NCI-H1930 (cell line): ENCODE measurements at places on chromosomes 13 and 19.

DNA sequence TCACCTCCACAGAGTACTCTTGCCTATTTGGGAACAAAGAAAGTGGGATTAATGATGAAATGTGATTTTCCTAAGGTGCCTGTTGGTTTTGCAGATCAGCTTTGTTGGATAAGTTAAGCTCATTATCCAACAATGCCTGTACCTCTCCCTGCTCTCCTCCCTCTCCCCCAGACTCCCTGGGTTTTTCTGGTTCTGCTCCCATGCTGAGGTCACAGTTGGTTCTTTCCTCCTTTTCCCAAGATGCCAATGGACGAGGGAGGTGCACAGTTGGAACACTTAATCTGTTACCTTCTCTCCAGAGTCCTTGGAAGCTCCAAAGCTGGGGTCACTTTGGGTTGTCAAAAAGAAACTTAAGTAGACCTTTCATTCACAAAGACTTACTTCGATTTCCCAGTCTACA is 1.6 kb downstream of the OXGR1 start:
- no peak for DNase-seq

DNA sequence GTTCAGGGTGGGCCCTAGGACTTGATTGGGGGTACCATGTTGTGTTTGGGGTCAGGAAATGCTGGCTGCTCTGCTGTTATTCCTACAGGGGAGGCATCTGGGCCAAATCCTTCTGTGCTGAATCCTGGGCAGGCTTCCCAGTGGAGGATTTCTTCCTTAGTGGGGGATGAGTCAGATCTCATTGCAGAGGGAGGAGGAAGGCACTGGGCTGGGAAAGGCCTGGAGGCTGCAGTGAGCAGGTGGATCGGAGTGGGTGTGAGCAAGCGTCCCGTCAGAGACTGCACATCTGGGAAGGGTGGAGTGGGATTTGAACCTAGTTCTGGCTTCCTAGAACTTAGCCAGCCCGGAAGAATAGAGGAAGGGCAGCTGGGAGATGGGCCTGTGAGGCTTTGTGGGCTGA is 11.5 kb downstream of the CCDC124 start:
- no peak for DNase-seq

- no peak for DNase-seq
Measured at GRCh38 chr19:5139583-5140325, 170.8 kb downstream of the KDM4B start.

GRCh38 chr13:99897076-99897440 is 74.5 kb downstream of the ZIC5 start:
- DNase-seq: no peak

DNA sequence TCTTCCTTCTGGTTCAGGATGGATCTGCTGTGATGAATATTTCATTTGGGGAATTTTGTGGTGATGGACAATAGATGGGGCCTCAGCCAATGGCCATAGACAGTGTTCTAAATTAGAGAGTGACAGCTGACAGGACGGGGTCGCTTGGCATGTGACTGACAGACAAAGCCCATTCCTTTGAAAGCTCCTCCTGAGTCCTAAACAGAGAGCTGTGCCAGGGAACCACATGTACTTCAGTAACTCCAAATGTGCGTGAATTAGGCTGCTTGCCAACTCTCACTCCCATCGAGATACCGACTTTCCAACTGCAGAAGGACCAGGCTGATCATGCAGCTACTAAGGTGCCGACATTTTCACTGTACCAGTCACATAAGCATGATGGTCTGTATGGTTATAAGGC is 187.7 kb downstream of the SHISA2 start:
- DNase-seq: no peak

DNA sequence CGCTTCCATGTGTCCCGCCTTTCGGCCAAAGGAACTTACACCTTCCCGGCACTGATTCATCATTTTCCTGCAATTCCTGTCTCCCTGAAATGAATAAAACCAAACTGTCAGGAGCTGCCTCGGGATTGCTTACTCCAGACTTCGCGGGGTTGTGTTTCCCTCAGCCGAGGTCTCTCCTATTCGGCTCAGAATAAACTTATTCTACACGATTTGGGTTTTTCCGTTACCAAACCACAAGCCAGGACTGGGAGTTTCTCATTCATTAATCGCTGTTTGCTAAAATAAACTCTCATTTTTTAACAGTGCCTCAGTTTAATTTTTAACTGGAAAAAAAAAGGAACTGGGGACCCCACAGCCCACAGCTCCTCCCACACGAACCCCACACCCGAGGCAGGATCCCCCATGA is 667 bp downstream of the ZNF878 start:
- DNase-seq: no peak

GRCh38 chr19:42471554-42472249 is 29.0 kb upstream of the CXCL17 start:
- DNase-seq: no peak

DNA sequence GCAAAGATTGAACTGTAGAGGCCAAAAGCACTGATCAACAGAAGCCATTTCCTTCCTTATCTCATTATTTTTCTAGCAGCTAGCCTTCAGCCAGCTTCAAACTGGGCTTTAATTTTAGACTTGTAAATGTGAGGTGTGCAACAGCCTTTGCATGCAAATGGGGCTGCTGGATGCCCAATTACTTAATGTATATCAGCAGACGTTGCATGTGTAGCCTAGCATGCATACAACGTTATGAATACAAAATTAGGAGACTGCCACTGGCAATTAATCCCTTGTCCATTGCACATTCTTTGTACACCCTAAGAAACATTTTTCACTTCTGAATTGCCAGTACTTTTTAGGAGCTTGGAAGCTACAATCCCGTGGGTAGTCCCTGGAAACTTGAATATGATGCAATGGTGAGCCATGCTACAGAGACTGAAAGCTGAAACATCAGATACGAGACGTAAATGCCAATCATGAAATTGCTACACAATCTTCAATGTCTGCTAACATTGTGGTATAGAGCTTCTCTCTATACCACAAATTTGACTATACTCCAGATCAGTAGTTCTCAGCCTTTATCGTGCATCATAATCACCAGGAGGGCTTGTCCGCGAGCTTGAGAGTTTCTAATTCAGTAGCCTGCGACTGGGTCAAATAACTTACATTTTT is 20.2 kb downstream of the EPSTI1 start:
- DNase-seq: no peak

- no peak for DNase-seq
Measured at GRCh38 chr13:109610517-109610916, 175.9 kb downstream of the IRS2 start.

DNA sequence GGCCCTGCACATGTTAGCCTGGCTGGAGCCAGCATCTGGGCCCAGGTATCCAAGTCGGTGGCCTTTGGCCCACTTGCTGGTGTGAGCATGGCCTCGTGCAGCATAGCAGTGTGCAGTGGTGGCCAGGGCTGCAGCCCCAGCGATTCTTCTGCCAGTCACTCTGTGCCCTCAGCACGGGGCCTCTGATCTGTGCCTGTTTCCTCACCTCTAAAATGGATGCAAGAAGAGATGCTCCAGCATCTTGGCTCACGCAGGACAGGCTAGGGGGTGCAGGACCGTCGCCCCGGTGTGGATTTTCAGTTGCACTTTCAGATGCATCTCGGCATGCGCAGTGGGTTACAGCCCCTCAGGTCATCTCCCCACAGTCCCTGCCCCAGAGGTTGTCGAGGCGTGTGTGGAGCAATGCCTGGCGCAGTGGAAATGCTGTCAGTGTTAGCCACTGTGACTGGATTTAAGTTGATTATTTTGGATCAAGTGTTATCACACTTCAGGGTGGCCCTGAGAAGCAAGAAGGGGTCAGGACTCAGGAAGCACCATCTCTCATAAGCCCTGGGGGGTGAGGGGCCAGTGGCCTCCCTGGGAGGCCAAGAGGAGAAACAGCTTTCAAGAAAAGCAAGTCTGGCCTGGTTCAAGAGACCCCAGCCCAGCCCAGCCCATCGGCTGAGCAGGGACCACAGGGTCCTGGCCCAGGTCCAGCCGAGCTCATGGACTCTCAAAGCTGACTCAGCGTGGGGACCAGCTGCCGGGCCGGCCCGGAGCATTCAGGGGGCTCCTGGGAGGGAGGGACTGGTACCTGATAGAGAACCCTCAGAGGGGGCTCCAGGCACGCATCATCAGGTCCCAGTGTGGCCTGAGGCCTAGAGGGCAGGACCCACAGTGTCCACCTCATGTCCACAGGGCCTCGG is 27.8 kb downstream of the AP1M1 start:
- DNase-seq: no peak

- no peak for DNase-seq
Measured at GRCh38 chr19:19485161-19485997, 30.0 kb downstream of the TSSK6 start.

GRCh38 chr19:13881251-13881691 is 4.3 kb downstream of the NANOS3 start:
- no peak for DNase-seq

DNA sequence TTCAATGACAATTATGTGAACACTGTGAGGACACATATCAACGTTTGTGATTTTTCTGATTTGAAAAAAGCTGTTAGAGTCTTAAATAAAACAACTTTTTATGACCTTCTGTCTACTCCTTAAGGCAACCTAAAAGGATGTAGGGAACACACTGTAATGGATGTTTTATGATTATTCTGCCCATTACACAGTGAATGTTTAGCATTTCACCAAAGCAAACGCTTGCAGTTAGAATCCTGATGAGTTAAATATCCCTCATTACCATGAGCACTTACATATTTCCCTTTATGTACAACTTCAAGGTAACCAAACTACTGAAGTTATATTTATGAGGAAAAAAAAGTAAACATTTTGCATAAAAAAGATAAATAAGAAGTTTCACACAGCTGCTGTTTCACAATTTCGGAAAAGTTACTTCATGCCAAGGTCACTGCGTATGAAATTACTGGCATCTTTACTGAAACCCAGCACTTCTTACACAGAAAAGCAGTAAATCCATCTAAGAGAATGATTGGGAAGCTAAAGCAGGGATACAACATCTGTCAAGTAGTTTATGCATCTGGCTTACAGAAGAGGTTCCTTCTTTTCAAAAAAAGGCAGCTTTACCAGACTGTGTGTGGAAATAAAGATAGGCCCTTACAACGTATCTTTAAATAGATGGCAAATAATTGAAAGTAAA is 733.7 kb upstream of the ATXN8OS start:
- no peak for DNase-seq
